ENCODE measurements at places on chromosomes 6 and 20.

DNA sequence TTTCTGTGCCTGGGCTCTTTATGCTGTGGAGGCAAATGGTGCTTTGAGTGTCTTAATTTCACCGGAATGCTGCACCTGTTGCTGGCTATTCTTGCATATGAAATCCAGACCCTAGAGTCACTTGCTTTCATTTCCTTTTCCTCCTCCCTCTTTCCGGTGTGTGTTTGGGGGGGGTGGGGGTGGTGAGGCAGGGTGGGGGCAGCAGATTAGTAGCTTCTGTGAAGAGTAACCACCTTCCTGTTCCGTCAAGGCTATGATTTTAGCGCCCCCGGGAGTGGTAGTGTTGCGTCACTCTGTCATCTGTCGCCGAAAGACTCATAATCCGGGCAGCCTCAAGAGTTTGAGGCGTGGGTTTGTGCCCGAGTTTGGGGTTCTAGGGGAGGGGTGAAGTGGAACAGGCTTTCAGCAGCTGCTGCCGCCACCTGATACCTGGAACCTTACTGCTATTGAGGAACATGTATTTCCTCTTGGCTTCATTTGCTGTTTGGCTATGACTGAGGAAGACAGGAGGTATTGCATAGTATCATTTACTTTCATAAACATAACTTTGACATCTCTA lies 49.1 kb downstream of the UTRN start:
- no peak for DNase-seq

GRCh38 chr6:127249621-127250020 lies 17.0 kb upstream of the RNF146 start:
- no peak for DNase-seq

GRCh38 chr6:52399511-52400312 lies 20.4 kb upstream of the EFHC1 start:
- DNase-seq, result no peak

DNA sequence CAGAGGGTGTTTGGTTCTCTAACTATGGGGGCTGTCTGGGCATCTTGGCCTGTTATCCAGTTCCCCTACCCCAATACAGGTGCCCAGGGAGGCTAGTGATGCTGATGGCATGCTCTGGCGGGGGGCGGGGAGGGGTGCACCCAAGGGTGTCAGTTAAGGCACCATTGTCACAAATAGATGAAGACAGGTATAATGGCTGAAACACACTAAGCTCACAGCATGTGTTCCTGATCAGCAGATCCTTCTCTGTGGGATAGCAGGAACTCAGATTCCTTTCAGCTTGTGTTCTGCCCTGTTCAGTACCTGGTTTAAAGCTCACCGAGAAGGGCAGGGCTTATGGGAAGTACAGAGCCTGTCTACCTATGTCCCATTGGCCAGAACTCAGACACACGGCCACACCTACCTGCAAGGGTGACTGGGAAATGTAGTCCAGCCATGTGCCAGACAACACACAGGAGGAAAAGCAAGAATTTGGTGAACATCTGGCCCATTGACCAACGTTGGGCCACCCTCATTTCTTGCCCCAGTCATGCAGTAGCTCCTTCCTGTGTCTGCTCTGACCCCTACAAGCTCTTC lies 3.4 kb upstream of the RSPO4 start:
- DNase-seq, result peak; percentile 8

DNA sequence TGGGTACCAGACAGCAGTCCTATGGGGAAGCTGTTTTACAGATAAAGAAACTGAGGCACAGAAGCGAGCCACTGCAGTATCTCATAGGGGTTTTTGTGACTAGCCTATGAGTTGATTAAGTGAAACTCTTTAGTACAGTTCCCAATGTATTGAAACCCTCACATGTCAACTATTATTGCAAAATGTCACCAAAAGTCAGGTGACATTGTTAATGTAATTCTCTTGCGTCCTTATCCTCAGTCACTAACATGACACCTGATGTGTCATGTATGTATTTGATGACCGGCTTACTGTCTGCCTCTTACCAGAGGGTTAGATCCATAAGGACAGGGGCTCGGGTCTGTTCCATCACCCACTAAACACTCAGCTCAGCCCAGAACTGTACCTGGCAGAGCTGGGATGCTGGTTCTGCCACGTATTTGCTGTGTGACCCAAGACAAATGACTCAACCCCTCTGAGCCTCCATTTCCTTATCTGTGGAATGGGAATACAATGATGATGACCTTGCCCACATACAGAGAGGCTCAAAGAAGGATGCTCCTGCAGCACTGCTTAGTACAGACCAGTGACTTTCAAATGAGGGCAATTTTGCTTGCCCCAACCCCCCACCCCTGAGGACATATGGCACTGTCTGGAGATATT lies 32.9 kb downstream of the PREX1 start:
- DNase-seq, result no peak

DNA sequence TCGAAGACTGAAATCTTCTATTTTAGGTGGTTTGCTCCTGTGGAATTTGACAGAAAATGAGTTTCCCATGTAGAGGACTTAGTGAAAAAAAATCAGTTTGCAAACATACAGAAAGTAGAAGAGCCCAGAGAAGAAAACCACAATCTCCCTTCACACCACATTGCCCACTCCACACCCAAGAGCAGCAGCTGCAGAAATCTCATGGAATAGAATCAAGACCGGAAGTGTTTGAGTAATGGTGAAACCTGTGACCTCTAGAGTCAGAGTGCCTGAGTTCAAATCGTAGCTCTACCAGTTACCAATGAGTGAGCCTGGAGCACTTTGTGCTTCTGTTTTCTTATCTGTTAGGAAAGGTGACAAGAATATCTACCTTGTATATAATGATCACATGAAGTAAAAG lies 4.6 kb downstream of the SIRPG start:
- DNase-seq, result no peak

DNA sequence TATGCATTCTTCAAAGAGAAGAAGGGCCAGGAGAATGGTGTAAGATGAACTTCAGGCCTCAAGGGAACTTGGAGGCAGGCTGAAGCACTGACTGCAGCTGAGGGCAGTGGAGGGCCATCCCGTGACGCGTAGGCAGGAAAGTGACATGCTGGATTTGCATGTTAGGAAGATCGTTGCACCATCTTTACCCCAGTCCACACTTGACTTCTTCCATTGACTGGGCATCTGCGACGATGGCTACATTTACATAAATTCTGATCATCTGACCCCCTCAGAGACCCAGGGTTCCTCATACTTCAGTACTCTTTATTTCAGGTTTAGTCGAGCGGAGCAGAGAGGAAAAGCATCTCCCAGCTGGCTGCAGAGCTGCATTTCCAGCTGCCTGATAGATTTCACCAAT lies 180.2 kb downstream of the PTPRT start:
- DNase-seq, result no peak

GRCh38 chr6:1608222-1609040 lies 1.3 kb upstream of the FOXC1 start:
- no peak for DNase-seq

DNA sequence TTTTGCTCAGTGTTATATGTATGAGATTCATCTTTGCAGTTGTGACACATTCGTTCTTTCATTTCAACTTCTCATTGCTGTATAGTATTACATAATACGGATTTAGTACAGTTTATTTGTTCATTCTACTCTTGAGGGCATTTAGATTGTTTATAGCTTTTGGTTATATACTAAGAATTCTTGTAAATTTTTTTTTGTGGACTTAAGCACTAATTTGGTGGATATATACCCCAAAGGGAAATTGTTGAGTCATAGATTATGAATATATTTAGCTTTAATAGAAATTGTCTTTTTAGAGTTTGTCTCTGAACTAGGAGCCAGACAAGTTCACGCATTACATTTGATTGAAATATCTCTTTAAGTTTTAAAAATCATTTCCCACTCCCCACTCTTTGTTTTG lies 79.6 kb downstream of the DNAH8 start:
- DNase-seq, result no peak

GRCh38 chr20:25480797-25481196 lies 73.3 kb downstream of the GINS1 start:
- DNase-seq, result no peak

DNA sequence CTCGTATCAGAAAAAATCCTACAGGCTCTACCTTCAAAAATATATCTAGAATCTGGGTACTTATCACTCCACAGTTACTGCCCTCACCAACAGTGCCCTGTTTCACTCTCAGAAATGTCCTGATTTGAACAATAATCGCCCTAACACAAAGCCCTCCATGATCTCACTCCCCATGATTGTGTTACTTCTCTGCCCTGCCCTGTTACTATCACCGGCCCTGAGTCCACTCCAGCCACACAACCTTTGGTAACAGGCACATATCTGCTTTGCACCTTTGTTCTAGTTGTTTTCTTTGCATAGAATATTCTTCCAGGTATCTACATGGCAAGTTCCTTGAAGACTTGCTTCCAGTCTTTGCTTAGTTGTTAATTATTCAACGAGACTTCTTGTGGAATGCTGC lies 142.0 kb downstream of the ARHGAP18 start:
- DNase-seq, result no peak

GRCh38 chr6:116514111-116514510 lies 2.7 kb downstream of the CALHM5 start:
- no peak for DNase-seq

DNA sequence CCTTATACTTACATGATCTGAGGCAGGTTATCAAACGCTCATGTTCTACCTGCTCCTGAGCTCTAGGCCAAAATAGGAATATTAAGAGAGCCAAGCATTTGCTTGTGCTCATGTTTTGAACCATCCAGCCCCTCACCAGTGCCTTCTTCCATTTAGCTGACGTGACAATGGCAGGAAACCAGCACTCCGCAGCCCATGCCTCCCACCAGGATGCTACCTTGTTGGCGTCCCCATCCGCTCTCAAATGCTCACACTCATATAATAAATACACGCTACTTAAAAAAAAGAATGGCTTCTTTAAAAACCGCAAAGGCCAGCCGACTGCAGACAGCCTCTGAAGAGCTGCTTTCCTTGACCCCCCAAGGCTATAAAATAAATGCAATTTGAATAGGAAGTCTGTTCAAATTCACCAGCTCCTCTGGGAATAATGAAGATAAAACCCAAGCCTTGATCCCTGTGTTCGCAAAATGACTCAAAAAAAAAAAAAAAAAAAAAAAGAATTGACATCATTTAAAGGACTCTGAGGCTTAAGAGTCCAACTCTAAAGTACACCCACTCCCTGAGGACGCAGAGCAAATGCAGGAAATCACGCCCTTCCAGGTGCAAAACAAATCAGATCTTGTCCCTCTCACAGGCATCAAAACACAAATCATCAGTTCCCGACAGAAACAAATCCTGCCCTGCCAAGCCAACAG lies 29.0 kb downstream of the RNASET2 start:
- DNase-seq, result no peak

- DNase-seq, result no peak
Measured at GRCh38 chr20:4415281-4415680, 306.4 kb upstream of the PRND start.

DNA sequence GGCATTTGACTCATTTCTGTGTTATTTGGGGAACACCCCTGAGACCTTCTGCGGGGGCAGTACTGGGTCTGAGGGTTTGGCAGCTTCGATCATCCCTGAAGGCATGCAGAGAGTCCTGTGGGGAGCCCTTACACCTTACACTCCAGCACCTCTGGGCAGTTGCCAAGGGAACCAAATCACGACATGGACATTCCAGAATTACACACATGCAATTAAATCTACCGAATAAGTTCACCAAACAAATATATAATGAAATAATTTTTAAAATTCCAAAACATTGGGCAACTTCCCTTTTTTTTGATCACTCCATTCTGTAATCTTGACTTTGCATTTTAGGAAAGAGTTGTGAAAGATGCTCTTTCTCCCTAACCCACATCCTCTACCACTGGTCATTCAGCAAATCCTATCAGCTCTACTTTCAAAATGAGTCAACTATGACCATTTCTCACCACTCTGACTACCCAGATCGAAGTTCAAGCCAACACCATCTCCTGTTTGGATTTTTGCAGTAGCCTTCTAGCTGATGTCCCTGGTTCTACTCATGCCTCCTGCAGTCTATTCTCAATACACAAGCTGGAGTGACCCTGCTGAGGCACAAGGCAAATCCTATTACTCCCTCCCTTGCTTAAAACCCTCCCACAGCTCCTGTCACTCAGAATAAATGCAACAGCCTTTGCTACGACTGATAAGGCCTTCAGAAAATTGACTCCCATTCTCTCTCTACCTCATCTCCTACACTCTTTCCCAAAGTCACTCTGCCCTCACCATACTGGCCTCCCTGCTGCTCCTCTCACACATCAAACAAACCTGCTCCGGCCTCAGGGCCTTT lies 533.3 kb downstream of the HACE1 start:
- DNase-seq, result no peak

- DNase-seq, result no peak
Measured at GRCh38 chr6:158730541-158730907, 80.7 kb downstream of the SYTL3 start.

GRCh38 chr6:148765898-148766808 lies 19.3 kb downstream of the UST start:
- no peak for DNase-seq

DNA sequence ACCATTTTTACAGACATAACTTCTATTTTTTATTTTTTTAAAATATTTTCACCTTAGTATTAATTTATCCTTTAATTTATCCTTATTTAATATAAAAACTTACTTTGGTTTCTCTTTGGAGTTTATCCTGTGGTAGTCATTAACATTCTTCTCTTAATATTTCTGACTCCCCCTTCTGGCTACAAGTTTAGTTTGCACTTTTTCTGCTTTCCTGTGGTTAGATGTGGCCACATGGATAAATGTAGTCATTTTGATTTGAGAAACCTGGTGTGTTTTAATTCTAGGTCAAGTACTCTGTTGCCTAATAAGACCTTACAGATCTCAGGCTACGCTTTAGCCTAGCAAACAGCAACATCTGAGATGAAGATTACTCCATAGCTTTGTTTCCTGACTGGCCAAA lies 1187.5 kb downstream of the HACE1 start:
- peak; percentile 22 for DNase-seq

DNA sequence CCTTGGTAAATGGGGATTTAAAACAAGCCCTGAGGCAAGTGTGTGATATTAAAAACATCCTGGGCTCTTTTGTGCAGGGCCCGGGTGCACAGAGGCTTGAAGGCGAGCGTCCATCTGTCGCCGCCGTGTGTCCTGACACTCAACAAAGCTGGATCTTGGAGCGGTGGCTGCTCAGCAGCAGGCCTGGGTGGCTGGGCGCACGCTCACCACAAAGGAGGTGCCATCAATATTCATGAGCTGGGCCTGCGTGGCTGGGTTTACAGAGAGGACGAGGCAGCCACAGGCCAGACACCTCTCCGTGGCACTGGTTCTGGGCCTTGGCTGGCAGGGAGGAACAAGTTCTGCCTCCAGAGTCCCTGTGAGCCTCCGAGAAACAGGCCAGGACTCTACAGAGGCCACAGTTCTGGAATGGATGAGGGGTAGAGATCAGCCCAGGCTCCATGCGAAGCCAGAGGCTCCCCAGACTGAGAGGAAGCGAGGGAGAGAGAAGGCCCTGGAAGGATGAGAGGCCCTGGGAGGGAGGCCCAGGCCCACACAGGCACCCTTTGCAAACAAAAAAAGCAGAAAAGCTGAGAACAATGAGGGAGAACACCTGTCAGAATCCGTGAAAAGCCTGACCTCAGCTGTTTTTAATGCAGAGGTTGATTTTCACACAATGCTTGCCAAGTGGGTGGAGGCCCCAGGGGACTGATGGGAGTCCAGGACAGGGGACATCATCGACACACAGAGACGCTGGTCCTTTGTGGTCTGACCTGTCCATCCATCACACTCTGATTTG lies 21.9 kb downstream of the BHLHE23 start:
- DNase-seq, result no peak

- no peak for DNase-seq
Measured at GRCh38 chr6:157751547-157752200, 71.4 kb upstream of the SNX9 start.

Data from retinal pigment epithelial cell (primary cell).